ENCODE measurements at places on chromosomes 2 and 18.
A peak's percentile ranks its signal among the peaks of the same experiment; 100 is the strongest.

- DNase-seq = peak; percentile 75
These were observed 125.1 kb upstream of the HAAO start for GRCh38 chr2:42917425-42917927.

DNA sequence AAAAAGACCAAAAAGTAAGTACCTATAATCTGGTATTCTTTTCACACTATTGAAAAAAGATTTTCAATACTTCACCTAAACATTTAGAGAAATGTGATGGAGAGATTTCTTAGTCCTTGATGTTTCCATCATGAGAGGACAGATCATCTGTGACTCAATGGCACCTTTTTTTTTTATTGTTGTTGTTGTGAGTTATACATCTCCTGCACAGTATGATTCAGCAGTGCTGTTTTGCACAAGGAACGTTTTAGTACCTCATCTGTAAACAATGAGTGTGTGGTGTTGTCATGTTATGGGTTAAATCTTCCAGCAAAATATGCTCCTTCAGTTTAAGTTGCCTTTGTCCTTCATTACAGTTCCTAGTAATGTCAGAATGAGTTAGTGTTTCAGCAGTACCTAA is 2.2 kb downstream of the KIAA1328 start:
- no peak for DNase-seq

DNA sequence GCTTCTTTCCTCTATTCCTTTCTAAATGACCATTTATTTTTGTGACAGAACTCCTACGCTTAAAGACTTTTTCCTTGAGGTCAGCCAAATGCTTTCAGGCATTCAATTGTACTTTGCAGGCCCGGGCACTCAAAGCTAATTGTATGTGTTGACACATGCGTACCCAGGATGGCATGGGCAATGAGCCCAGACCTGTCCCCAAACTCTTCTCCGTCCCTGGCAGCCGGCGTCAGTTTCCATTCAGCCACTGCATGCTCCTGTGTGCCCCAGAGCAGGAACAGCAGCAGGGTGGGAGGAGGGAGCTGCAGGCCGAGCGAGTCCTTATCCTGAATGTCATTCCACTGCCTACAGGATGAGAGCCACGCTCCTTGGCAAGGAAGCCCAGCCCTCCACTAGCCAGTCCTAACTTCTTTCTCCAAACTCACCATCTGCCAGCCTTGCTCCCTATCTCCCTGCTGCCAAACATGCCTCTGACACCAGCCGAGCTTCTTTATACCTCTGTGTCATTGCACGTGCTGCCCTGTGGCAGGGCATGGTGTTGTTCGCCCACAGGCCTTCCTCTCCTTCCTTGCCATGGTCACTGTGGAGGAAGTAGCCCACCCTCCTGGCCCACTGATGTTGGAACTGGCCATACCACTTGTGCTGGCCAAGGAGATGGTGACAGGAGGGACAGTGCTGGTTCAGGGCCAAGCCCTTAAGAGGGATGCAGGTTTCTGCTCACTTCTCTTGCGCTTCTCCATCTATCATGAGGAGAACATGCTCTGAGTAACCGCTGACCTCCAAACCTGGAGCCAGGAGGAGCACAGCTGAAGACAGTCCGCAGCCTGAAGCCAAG is 116.9 kb upstream of the FHL2 start:
- DNase-seq = no peak

GRCh38 chr2:46803911-46804670 is 111.5 kb downstream of the MCFD2 start:
- DNase-seq = no peak

DNA sequence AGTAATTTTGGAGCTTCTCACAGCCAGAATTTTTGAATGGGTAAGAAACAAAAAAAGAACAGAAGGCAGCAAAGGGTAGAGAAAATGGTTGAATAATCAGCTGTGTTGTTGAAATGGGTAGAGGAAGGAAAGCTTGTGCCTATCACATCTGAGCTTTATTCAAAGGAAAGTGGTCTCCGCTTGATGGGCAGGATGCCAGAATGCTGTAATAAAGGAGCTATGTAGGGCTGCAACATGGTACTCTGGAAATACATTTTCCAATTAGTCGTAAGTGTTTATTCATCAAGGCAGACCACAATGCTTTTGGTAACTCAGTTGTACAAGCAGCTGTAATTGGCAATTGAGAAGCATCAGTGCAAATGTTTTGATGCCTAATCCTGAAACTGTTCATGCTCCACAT is 196.9 kb downstream of the ICOS start:
- no peak for DNase-seq

GRCh38 chr2:171847627-171848026 is 46.4 kb downstream of the SLC25A12 start:
- DNase-seq = no peak

- DNase-seq = no peak
These were observed at the start of gene TRIM54 for GRCh38 chr2:27281855-27282559. Gene TRIM54 (plus strand): TSS chr2:27282429. CDS start chr2:27282732, 303 bp downstream.

DNA sequence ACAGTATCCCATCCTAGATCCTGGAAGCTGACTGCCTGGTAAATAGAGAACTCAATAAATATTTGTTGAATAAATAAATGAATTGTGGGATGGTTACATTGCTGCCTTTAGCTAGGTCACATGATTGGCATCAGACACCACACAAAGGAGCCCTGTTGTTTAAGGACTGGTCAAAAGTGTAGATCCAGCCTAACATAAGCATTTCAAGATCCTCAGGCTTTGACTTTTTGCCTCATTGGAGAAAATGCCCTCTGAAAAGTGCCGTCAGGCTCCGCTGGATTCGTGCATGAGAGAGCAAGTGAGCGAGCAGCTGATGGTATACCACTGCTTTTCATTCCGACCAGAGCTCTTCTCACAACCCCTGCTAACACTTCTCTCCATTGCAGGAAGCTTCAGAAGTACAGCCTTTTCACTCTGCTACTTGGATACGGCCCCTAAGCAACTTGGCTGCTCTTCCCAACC is 1.3 kb upstream of the ZNF24 start:
- DNase-seq = no peak

- DNase-seq = no peak
These were observed 57.1 kb upstream of the KLHL29 start for GRCh38 chr2:23327887-23328286.

DNA sequence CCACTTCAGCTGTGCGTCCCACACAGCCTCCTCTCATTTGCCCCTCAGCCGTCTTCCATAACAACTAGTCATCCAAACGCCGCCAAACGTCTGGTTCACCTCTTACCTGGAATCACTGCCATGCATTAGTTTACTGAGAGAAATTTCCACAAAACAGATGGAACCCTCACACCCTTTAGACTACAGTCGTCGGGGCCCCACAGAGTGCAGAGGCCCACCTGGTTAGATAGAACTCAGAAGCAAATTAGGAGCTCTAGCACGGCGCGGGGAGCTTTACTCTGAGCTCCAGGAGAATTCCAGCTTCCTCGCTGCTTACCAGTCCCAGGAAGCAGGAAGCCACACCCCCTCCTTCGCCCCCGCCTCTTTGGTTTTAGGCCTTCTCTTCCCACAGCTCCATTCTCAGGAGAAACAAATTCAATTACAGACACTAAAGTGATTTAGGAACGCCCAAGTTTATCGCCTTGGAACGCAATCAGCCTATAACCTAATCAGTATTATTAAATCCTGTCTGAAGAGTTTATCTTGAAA is 9.4 kb downstream of the RNU2-63P start:
- DNase-seq = no peak

- no peak for DNase-seq
These were observed 292.0 kb upstream of the CDH2 start for GRCh38 chr18:28468901-28469300.

DNA sequence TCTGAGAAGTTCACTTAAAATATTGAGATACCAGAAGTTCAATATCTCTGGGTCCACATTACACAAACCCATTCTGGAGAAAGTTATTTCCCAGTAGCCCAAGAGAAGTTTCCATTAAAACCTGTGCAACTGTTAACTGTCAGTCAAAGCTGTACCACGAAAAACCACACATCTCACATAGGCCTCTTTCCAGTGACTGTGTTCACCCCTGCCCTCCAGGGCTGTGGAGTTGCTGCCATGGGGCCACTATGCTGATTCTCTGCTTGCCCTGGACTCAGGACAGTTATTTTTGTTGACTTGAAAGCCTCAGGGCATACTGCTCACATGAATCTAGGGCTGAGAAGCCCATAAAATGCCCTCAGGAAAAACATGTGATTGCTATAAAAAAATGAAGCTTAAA is 153.8 kb downstream of the PIEZO2 start:
- DNase-seq = no peak

GRCh38 chr2:76270096-76270710 is 559.5 kb upstream of the GCFC2 start:
- DNase-seq = no peak

- DNase-seq = no peak
These were observed 992.2 kb upstream of the PIK3C3 start for GRCh38 chr18:40962784-40963183.

- no peak for DNase-seq
These were observed 34.8 kb upstream of the SKA1 start for GRCh38 chr18:50340078-50340477.

DNA sequence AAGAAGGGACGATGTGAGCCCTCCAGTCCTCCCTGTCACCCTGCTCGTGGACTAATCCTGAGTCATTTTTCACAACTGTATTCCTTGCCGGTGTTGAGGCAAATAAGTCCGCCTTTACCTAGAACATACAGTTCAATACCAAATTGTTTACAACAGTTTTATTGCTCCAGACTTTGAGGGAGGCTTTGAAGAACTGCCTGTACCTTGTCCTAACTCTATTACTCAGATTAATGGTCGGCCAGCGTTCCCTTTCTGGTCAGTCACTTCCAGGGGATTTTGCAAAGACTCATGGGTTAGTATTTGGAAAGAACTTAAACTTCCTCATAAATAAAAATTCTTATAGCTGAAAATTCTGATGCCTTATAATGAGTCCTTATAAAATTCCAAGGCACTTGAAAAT is 85.1 kb upstream of the ZNF532 start:
- DNase-seq = no peak

DNA sequence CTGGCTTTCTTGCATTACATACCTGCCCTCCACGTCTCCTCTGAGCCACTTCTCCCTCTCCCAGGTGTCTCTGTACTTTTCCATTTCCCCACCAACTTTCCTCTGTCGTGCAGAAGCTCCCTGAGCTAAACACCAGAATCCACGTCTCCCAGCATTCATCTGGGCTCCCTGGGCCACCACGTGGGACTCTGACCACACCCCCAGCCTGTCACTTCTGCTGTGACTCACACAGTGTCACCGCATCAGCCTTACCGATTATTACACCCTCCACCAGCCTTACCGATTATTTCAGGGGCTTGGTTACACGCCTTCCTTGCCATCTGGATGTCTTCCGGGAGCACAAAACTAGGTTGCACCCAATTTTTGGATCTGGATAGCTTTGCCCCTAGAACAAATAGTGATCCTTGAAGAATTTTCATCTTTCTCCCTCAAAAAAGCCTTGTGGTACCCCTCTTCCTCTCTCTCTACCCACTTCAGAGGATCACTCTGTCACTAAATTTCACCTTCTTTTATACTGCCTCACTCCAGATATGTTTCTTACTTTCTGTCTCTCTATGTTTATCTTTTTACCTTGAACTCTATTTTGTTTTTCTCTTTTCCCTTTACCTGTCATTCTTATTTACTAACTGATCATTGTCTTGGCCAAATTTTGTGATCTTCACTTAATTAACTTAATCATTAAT is 136.9 kb upstream of the CAB39 start:
- DNase-seq = no peak

DNA sequence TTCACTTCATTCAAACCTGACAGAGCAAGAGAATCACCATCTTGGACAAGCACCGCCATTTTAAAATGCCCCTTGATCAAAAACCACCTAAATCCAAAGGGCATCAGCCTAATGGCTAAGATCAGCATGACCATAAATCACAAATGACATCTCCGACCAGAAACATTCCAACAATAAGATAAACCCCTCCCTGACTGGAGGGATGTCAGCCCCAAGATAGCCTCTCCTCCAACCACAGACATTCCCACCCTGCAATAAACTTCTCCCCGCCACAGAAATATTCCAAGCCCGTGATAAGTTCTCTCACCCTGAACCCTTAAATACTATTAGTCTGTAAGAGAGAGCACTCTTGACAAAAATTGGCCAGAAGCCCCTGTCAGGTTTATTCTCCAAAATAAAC is 21.6 kb upstream of the LYPD1 start:
- no peak for DNase-seq

DNA sequence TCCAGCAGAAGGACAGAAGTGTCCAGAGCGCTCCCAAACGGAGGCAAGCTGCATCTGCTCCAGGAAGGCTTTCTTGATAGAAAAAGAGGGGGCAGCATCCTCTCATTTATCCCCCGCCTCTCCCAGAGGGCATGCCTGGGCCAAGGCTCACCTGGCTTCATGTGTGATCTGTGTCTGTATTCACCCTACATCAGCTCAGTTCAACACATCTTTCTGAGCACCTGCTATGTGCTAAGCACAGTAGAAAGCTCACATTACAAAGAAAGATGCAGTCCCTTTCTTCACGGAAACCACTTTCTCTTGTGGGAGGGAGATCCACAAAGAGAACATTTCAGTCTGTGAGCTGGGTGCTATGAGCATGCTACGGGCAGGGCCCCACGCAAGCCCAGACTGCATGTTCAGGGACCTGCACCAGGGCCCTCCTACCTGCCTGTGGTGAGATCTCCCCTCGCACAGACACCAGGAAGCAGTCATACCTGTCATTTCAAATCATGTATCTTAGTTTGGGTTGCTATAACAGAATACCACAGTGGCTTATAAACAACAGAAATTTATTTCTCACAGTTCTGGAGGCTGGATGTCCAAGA is 90.7 kb downstream of the PDCL3 start:
- DNase-seq = no peak

Data from hematopoietic multipotent progenitor cell treated with erythropoietin and hydrocortisone succinate and interleukin-3 and kit ligand, for 15 days (in vitro differentiated cells).